ENCODE measurements at places on chromosomes 1 and 21. TPM values are rescaled to one million over a fixed set of nuclear protein-coding genes. Genes with fewer than 3 reads are reported as not detected.

- DNase-seq = no peak
- no peak overlapping the region for H3K27ac ChIP-seq
- H3K36me3 ChIP-seq = no peaks in the 10 kb centered on the region
- H3K4me3 ChIP-seq = no peak overlapping the region
- no peaks in the 10 kb centered on the region for H3K4me1 ChIP-seq
These were observed 3.4 kb downstream of the SLC26A9 start for GRCh38 chr1:205939690-205940330.

DNA sequence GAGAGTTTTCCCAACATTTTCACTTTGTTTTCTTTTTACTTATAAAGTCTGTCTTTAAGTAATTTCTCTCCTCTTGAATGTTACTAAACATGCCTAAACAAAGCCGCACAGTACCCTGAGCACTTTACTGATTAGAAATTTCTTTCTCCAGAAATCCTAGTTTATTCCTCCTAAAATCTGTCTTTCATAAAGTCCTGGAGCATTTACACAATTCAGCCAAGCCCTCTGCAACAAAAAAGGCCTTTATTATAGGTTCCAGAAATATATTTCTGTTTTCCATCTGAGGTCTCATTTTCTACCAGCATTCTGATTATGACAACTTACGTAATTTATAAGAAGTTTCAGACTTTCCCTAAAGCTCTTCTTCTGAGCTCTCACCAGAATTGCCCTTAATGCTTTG lies 549.5 kb upstream of the OLFM3 start:
- DNase-seq = no peak
- no peaks in the 10 kb centered on the region for H3K36me3 ChIP-seq
- no peak overlapping the region for H3K27ac ChIP-seq
- H3K27me3 ChIP-seq = no peaks in the 10 kb centered on the region
- no peak overlapping the region for H3K4me3 ChIP-seq

- peak overlapping the region; percentile 87 for H3K4me3 ChIP-seq
- peak overlapping the region; percentile 81 for H3K27ac ChIP-seq
- DNase-seq = no peak
- no peaks in the 10 kb centered on the region for H3K27me3 ChIP-seq
These were observed 850 bp downstream of the PANK4 start for GRCh38 chr1:2525572-2525919.

- H3K36me3 ChIP-seq = no peaks in the 10 kb centered on the region
- no peak overlapping the region for H3K27ac ChIP-seq
- peaks cover 6% of the 10 kb centered on the region for H3K4me1 ChIP-seq
- no peaks in the 10 kb centered on the region for H3K27me3 ChIP-seq
- H3K4me3 ChIP-seq = no peak overlapping the region
These were observed 119.0 kb downstream of the LEPR start for GRCh38 chr1:65539266-65540131.

GRCh38 chr1:230899841-230900251 lies 31.5 kb upstream of the C1orf198 start:
- DNase-seq = peak; percentile 12
- no peaks in the 10 kb centered on the region for H3K36me3 ChIP-seq
- no peak overlapping the region for H3K27ac ChIP-seq
- no peak overlapping the region for H3K4me3 ChIP-seq
- no peaks in the 10 kb centered on the region for H3K4me1 ChIP-seq
- H3K27me3 ChIP-seq = no peaks in the 10 kb centered on the region

DNA sequence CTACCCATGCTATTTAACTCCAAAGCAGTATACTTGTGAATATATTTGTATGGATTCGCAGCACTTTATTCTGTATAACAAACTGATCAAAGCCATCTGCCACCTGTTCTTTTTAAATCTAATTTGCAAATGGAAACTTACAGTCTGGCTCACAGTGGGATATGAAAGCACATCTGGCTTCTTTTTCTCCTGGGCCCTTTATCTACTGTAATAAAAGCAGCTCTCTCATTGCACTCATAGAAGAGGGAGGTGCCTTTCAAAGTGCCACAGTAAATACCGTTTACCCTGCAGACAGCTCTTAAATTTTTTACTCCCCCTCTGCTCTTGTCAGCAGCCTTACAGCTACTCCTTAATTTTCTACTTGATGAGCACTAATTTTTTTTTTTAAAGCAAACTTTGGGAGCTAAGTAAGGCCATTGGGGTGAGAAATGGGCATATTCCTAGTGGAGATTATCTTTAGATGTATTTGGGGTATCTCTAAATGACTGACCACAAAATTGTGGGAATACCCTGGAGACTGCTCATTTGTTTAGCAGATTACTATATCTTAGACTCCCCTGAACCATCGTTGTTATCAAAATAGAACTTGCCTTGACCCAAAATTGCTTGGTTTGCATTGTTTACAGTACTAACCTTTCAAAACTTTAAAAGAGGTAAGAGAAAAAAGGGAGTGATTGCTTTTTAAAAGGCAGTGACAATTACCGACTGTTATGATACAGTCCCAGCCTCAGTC lies 110.1 kb downstream of the VPS13D start:
- no peaks in the 10 kb centered on the region for H3K27me3 ChIP-seq
- peaks cover 65% of the 10 kb centered on the region for H3K4me1 ChIP-seq
- H3K4me3 ChIP-seq = no peak overlapping the region
- H3K27ac ChIP-seq = peak overlapping the region; percentile 53

DNA sequence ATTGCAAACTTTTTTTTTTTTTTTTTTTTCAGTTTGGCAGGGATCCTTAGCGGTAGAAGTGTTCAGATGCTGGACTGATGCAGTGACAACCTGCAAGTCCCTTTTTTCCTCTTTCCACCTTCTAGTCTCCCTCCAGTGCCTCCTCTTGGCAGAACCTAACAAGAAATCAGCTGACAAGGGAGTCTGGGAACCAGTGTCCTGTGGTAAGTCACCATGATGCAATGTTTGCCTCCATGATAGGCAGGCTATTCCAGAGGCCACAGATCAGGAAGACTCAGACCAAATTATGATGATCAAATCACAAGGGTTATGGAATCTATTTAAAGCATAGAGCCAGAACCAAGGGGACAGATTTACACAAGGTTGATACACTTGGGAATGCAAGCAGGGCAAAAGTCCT lies 3.0 kb upstream of the CD34 start:
- no peak overlapping the region for H3K4me3 ChIP-seq
- no peaks in the 10 kb centered on the region for H3K36me3 ChIP-seq

GRCh38 chr1:54464031-54464476 lies 57.9 kb upstream of the SSBP3 start:
- no peak for DNase-seq
- H3K27ac ChIP-seq = no peak overlapping the region
- H3K4me3 ChIP-seq = no peak overlapping the region
- H3K27me3 ChIP-seq = no peaks in the 10 kb centered on the region

GRCh38 chr1:23558140-23558871 lies 995 bp downstream of the ID3 start:
- peak overlapping the region; percentile 65 for H3K4me3 ChIP-seq
- H3K27ac ChIP-seq = peak overlapping the region; percentile 86
- peaks cover 80% of the 10 kb centered on the region for H3K4me1 ChIP-seq
- H3K36me3 ChIP-seq = no peaks in the 10 kb centered on the region
- H3K27me3 ChIP-seq = no peaks in the 10 kb centered on the region
- DNase-seq = no peak

DNA sequence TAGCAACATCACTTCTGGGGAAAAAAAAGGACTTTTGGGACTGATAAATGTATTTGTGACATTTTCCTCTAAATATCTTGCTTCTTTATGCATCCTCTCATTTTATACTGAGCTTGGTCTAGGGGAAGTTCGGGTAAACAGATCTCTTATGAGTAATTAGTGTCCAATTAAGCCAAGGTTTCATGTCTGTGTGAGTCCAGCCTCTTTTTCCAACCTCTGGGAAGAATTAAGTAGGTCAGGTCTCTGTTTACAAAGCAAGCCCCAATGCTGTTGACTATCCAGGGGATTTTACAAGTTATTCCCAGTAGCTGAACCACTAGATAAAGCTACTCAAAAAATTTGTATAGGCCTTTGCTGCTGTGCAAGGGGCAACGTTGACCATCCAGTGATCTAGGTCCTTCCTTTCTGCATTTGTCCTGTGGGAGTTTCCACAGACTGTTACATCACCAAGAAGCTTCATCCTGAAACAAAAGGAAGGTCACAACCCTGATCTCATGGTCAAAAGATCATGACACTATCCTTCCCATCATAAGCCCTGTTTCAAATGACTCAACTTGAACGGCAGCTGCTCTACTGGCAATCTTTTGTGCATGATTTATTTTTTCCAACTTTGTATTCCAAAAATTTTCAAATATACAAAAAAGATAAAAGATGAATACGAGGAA lies 74.3 kb downstream of the ETS2 start:
- no peaks in the 10 kb centered on the region for H3K4me1 ChIP-seq
- H3K27me3 ChIP-seq = no peaks in the 10 kb centered on the region

GRCh38 chr1:15427280-15427666 lies 11.0 kb upstream of the CTRC start:
- no peak for DNase-seq
- H3K27me3 ChIP-seq = no peaks in the 10 kb centered on the region
- H3K27ac ChIP-seq = peak overlapping the region; percentile 50
- H3K4me1 ChIP-seq = peaks cover 23% of the 10 kb centered on the region
- H3K4me3 ChIP-seq = no peak overlapping the region
- H3K36me3 ChIP-seq = peaks cover 4% of the 10 kb centered on the region

GRCh38 chr1:203172184-203173010 lies 3.2 kb downstream of the MYBPH start:
- no peak overlapping the region for H3K27ac ChIP-seq
- peaks cover 16% of the 10 kb centered on the region for H3K4me1 ChIP-seq
- DNase-seq = no peak
- no peak overlapping the region for H3K4me3 ChIP-seq

DNA sequence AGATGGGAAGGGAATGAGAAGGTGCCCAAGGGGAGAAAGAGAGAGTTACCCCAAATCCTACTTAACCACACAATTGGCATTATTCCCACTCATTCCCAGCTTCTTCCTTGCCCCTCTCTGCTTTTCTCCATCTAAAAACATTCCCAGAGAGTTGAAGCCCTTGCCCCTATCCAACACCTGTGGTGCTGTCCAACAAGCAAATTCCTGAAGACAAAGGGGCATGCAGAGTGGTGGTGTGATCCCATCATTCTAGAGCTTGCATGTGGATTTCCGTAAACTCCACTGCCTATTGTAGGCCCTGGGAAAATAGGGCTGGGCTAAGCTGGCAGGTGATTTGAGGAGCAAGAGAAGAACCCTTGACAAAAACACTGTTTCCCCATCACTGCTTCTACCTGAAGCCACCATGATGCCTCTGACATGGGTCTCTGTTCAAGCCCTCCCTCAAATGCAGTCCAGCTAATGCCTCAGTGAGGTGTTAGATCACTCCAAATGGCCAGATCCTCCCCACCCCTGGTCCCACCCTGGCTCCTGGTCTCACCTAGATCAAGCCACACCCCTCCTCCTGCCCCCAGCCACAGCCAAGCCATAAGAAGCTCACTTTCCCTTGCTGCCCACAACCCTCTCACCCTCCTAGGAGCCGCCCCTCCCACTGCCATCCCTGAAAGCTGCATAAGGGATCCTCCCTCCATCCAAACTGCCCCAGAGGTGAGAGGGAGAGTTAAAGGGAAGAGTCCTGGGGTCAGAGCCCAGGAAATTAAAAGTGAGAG lies 29.5 kb downstream of the SYT2 start:
- DNase-seq = no peak
- H3K4me1 ChIP-seq = no peaks in the 10 kb centered on the region
- H3K27me3 ChIP-seq = no peaks in the 10 kb centered on the region
- H3K27ac ChIP-seq = no peak overlapping the region
- no peaks in the 10 kb centered on the region for H3K36me3 ChIP-seq
- no peak overlapping the region for H3K4me3 ChIP-seq

- no peak overlapping the region for H3K4me3 ChIP-seq
- H3K36me3 ChIP-seq = no peaks in the 10 kb centered on the region
- no peaks in the 10 kb centered on the region for H3K27me3 ChIP-seq
- H3K4me1 ChIP-seq = peaks cover 17% of the 10 kb centered on the region
- no peak for DNase-seq
- no peak overlapping the region for H3K27ac ChIP-seq
These were observed 46.0 kb upstream of the GUCA2A start for GRCh38 chr1:42210421-42211133.

- H3K27ac ChIP-seq = no peak overlapping the region
- H3K27me3 ChIP-seq = no peaks in the 10 kb centered on the region
- no peak overlapping the region for H3K4me3 ChIP-seq
- no peak for DNase-seq
- H3K4me1 ChIP-seq = peaks cover 27% of the 10 kb centered on the region
- H3K36me3 ChIP-seq = no peaks in the 10 kb centered on the region
These were observed 3.8 kb upstream of the SLC26A9 start for GRCh38 chr1:205947024-205947423.

DNA sequence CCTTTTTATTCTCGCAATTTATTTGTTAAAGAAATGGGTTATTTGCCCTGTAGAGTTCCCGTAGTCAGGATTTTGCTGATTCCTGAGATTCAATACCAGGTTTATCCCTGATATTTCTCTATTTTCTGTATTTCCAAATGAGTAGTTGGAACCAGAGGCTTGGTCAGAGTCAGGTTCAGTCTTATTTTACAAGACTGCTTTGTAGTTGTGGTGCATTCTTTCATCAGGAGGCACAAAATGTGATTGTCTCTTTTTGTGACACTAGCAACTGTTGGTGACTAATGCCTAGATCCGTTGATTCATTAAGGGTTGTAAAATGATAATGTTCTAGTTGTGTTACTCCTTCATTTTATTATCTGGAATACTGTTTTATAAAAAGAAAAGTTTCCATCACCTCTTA lies 95.5 kb upstream of the TPTE start:
- DNase-seq = no peak
- H3K36me3 ChIP-seq = no peaks in the 10 kb centered on the region
- H3K27me3 ChIP-seq = no peaks in the 10 kb centered on the region
- no peaks in the 10 kb centered on the region for H3K4me1 ChIP-seq

DNA sequence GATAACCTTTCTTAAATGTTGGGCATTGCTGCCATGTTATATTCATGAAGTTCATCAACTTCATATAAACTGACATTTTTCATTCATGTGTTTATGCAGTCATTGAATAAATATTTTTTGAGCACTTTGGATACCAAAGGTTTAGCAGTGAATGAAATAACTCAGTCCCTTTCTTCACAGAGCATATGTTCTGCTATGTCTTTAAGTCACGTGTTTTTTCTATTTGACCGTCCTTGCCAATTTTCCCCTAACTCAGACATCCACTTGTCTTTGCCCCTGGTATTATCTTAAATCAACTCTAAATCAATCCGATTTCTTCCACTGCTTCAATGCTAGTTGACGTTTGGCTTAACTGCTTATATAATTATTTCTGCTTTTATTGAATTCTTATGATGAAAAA lies 16.6 kb downstream of the ADARB1 start:
- H3K4me3 ChIP-seq = no peak overlapping the region
- no peaks in the 10 kb centered on the region for H3K27me3 ChIP-seq
- no peak for DNase-seq
- no peaks in the 10 kb centered on the region for H3K36me3 ChIP-seq
- H3K4me1 ChIP-seq = peaks cover 27% of the 10 kb centered on the region

GRCh38 chr1:45522324-45523104 lies 830 bp upstream of the PRDX1 start:
- DNase-seq = no peak
- peaks cover 34% of the 10 kb centered on the region for H3K4me1 ChIP-seq
- H3K27ac ChIP-seq = peak overlapping the region; percentile 99
- no peaks in the 10 kb centered on the region for H3K27me3 ChIP-seq

Gene GBP5
- 4.2 TPM for total RNA-seq

Gene DEPDC1
- total RNA-seq = 1.7 TPM

Gene GNB1
- total RNA-seq = 159 TPM

Gene LMNA
- total RNA-seq = 436 TPM

Gene NTNG1
- total RNA-seq = 6.6 TPM

Gene DNASE2B
- not detected for total RNA-seq

Gene DNAI4
- 10.3 TPM for total RNA-seq

Gene SUCO
- total RNA-seq = 38.3 TPM

Gene PRRC2C
- 86.4 TPM for total RNA-seq

Gene C1QC
- 128 TPM for total RNA-seq

Gene FYB2
- total RNA-seq = not detected

Gene TRAF5
- 14.0 TPM for total RNA-seq

Gene RIMS3
- 4.7 TPM for total RNA-seq

Gene NUDT4B
- total RNA-seq = not detected

All from vagina (tissue), 2 donors.